Right ventricle myocardium superior (tissue), 1 donor: ENCODE measurements at places on chromosomes 1 and 21. TPM values are rescaled to one million over a fixed set of nuclear protein-coding genes. Genes with fewer than 3 reads are reported as not detected.

Gene HSD3B1
- not detected for total RNA-seq

Gene COL11A1
- not detected for total RNA-seq

Gene LCE2B
- total RNA-seq, result not detected

Gene PADI6
- not detected for total RNA-seq

Gene CNR2
- not detected for total RNA-seq

Gene KLF17
- total RNA-seq, result not detected

Gene CRYZ
- 37.5 TPM for total RNA-seq

Gene CNIH4
- total RNA-seq, result 28.9 TPM

DNA sequence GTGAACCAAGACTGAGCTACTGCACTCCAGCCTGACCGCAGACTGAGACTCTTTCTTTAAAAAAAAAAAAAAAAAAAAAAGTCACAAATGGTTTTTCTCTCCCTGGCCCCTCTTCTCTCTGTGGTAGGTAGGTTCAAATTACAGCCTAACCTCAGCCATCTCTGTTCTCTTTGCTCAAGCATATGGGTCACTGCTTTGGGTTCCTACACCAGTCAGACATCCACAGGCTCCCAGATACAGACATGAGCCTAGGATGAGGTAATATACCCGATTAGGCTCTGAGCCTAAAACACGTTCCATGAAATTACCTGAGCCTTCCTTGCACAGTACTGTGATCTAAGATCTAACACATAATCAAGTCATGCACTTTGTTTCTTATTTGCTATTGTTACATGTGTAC, 90.5 kb upstream of the JAK1 start:
- no peak for DNase-seq

- DNase-seq, result no peak
These were observed 13.7 kb upstream of the GUCA2A start for GRCh38 chr1:42178249-42178648.

- DNase-seq, result no peak
These were observed 2.5 kb downstream of the ATP5PF start for GRCh38 chr21:25732091-25732760.

- DNase-seq, result peak; percentile 67
These were observed 784 bp upstream of the KCND3 start for GRCh38 chr1:111990026-111990877.

- DNase-seq, result no peak
These were observed 39.0 kb downstream of the SETD4 start for GRCh38 chr21:36021251-36021837.

- DNase-seq, result no peak
These were observed 510.4 kb upstream of the ZP4 start for GRCh38 chr1:238401144-238401543.

DNA sequence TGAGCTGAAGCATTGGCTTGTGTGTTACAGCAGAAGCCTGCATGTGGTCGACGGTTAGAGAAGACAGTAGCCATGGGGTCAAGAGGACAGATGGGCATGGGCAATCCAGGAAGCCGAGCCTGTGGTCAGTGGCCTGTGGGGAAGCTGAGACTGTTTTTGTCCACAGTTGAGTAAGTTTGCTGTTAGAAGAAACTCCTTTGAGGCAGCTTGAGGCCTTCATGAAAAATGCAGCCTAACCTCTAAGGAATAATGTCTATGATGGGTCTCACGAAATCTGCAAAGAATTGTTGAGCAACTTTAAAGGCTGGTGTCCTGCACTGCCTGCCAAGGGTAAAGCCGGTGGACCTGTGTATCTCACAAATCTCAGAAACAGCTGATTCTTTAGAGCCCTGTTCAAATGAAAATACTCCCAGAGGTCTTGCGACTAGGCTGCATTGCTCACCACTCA, 322.4 kb downstream of the SETD4 start:
- DNase-seq, result peak; percentile 48

DNA sequence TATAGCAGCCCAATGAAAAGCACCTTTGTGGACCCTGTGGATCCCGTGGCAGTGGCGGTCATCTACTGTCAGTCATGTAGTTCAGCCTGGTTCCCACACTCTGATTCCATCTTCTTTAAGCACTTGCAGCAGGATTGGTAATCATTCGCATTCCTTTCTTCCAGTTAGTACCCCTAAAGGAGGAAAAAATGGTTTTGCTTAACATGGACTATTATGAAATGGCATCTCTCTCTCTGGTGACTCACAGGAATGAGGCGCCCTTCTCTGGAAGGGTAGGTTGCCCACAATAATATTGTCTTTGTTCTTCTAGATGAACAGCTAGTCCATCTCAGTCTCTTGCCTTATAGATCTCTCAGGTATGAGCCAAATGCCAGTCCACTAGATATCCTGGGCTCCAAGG, 127.9 kb upstream of the MROH9 start:
- no peak for DNase-seq

DNA sequence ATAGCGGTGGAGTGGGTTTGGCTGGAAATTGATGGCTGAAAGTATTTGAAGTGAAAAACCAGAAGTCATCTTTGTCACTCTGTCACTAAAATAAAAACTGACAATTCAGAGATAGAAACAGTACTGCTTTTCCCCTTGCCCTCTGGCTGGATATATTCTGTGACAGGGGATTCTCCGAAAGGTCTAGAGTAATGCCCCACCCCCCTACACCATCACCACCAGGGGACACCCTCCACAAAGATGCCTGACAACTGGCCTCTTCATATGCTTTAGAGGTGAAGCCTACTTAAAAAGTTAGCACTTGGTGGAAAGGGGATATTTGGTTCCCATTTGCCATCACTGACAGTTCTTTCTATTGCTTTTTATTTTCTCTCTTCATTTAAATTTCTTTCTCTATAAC, 73.5 kb downstream of the SGIP1 start:
- DNase-seq, result no peak

DNA sequence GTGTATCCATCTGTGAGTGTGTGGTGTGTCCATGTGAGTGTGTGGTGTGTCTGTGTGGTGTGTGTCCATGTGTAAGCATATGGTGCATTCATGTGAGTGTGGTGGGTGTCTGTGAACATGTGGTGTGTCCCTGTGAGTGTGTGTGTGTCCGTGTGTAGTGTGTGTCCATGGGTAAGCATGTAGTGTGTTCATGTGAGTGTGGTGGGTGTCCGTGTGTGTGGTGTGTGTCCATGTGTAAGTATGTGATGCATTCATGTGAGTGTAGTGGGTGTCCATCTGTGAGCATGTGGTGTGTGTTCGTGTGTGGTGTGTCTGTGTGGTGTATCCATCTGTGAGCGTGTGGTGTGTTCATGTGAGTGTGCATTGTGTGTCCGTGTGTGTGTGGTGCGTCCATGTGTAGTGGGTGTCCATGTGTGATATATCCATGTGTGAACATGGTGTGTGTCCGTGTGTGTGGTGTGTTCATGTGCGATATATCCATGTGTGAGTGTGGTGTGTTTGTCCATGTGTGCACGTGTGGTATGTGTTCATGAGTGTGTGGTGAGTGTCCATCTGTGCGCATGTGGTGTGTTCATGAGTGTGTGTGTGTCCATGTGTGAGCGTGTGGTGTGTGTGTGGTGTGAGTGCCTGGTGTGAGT, 12.3 kb downstream of the SLC19A1 start:
- DNase-seq, result peak; percentile 13

DNA sequence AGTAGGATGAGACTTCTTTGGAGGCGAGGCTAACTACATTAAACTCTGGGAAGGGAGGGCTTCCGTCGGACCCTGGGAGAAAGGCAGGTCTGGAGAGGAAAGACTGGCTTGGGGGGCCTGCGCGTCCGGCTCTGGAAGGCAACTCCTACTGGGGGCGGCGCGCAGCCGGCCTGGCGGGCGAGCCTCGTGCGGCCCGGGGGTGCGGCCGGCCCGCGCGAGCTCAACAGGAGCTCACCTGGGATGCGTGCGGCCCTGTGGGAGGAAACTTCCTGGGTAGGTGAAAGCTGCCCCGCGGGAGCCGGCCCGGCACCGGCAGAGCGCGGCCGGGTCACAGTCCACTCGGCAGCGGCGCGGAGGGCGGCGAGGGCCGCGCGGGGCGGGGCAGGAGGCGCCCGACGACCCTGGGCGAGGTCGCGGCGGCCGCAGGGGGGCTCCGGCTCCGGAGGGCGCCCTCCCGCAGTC, 449 bp downstream of the EPS15 start:
- DNase-seq, result peak; percentile 68

- peak; percentile 87 for DNase-seq
These were observed 4.8 kb downstream of the ATP1A1 start for GRCh38 chr1:116377541-116378529.

DNA sequence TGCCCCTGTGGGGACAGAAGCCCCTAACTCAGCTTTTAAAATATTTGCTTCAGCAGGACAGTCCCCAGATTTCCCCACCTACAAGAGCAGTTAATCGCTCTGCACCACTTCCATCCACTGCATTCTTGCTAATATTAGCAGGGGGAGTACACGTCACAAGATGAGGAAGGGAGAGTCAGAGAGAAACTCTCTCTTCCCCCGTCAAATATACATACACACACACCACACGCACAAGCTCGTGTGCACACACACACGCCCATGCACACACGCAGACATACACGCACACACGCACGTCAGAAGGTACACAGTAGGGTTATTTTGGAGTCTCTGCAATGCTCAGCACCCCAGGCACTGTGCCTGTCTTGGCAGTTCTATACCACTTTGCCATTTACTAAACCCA, 2.1 kb downstream of the CLCA1 start:
- DNase-seq, result no peak

- no peak for DNase-seq
These were observed 26.5 kb upstream of the ITLN1 start for GRCh38 chr1:160911441-160911840.

GRCh38 chr1:53280496-53280895, 42.2 kb upstream of the MAGOH start:
- DNase-seq, result no peak

GRCh38 chr1:54614563-54614962, 8.8 kb downstream of the FAM151A start:
- no peak for DNase-seq
